ENCODE measurements at places on chromosomes 12 and 14. TPM values are rescaled to one million over a fixed set of nuclear protein-coding genes. Genes with fewer than 3 reads are reported as not detected.

DNA sequence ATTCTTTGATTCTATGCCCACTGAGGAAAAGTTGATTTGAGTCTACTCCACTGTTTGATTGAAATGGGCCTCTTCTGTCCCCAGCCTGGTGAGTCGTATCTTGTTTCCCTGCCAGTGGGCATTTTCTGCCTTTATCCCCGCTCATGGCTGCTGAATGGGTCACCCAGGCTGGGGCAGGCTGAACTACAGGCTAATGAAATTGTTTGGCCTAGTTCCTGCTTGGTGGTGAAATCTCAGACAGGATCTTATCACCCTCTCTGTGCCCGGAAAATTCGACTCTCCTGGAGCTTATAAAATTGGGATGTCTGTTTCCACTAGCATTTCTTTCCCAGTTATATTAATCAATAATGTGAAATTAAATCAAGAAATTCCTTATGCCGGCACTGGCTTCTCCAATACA is 65.0 kb downstream of the CHST11 start:
- DNase-seq = no peak

- no peak for DNase-seq
Observed at GRCh38 chr12:50934981-50935807, 17.1 kb upstream of the HIGD1C start.

DNA sequence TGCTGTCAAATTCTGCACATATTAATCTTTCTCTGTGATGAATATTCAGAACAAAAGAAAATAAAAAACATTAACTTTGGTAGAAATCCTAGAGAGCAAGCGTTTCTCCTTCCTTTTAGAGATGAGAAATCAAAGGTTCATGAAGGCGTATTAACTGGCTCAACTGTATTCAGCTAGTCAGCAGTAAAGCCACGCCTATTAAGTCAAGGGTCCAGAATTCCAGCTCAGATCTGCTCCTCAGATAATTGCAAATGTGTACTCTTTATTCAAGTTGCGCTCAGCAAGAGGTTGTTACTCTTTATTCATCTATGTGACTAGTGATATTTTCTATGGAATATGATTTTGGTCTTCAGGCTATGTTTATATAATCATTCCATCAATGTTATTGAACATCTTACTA is 13.1 kb upstream of the POC1B start:
- DNase-seq = no peak

- DNase-seq = no peak
Observed at GRCh38 chr12:2641207-2641606, 153.6 kb upstream of the FKBP4 start.

The SMOC1 gene
- total RNA-seq = 18.6 TPM

The TPPP2 gene
- not detected for total RNA-seq

- no peak for DNase-seq
Observed at GRCh38 chr12:79710707-79711483, 20.1 kb upstream of the PAWR start.

DNA sequence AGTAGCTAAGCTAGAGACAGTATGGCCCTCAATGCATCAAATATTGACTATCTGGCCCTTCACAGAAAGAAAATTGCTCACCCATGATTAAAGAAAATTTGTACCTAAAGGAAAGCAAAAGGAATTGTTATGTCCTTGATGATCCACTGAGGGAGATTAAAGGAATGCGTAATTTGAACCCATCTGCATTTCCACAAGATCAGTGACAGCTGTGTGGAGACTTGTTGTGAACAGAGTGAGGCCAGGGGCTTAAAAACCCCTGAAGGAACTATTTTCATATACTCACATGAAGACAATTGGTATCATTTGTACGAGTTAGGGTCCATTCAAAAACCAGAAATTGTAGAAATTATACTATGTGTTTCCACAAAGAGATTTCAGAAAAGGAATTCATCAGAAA is 1908.1 kb upstream of the SEL1L start:
- no peak for DNase-seq

- DNase-seq = no peak
Observed at GRCh38 chr12:112419297-112420133, 768 bp downstream of the PTPN11 start.

DNA sequence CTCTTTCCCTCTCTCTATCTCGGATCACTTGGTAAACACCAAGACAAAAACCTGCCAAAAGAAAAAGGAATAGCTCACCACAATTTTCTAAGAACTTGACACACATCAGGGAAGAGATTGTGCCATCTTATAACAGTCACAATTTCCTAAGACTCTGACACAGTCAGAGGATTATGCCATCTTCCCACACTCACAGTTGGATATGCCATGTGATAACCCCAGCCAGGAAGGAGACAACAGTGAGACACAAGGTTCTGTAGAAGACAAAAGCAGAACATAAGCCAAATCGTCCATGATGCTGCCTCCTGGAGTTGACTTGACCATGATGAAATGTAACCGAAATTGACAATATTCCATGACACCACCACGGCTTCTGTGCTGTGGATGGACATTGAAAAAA is 2.8 kb upstream of the CLEC9A start:
- DNase-seq = no peak

The PLEKHG3 gene
- 6.2 TPM for total RNA-seq

GRCh38 chr14:61372842-61373555 is 51.6 kb downstream of the PRKCH start:
- no peak for DNase-seq

The SPSB2 gene
- total RNA-seq = 2.8 TPM

The CLECL1 gene
- total RNA-seq = not detected

DNA sequence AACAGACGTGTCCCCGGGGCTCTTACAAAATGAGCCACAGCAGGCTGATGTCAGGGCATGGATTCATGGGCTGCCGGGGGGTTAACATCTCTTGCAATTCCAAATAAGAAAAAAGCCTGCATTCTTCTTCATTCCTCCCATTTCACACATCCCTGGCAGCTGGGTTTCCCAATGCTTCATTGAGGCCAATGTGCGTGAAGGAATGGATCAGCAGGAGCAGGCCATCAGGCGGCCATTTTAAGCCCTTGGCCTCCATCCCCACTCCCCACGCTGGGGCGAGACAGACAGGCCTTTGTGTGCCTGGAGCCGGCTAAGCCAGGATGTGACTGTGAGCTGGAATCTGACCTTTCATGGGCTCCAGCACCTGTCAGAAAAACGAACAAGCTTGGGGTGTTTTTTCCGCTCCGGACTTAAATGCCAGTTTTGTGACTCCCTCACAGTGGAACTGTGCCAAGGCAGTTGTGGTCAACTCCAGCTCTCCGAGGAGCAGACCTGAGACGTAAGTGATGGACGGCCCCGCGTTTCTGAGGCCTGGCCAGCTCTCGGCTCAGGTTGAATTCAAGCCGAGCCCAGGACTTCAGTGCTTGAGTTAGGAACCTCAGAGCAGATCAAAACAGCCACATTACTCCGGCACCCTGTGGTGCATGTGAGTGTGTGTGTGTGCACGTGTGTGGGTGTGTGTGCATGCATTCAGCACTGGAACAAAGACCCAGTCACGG is 133.1 kb downstream of the TMEM30B start:
- DNase-seq = no peak

DNA sequence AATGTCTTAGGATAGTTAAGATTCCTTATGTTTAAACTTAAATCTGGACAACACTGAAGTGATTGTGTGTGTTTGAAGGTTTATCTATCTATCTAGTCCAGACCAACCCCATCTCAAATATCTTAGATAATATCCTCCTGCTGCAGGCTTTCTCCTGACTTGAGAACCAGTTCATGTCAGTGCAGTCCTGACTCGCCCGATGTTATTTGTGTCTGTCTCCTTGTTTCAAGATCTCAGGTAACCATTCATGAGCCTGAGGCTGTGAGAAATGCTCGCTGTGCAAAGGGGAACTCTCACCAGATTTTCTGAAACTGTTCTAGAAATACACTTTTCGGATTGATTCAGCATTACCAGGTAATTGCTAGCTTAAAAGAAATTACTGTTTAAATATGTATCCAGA is 356.2 kb downstream of the SNAPC1 start:
- DNase-seq = no peak

- DNase-seq = no peak
Observed at GRCh38 chr12:108447168-108447832, 67.8 kb upstream of the FICD start.

The NUBPL gene
- total RNA-seq = 17.0 TPM

The CCDC175 gene
- total RNA-seq = 3.3 TPM

The CCDC196 gene
- not detected for total RNA-seq

GRCh38 chr12:131353376-131353775 is 357.5 kb upstream of the SFSWAP start:
- DNase-seq = no peak

The SPTB gene
- 18.2 TPM for total RNA-seq

- DNase-seq = no peak
Observed at GRCh38 chr14:65177551-65177950, 75.2 kb upstream of the MAX start.

DNA sequence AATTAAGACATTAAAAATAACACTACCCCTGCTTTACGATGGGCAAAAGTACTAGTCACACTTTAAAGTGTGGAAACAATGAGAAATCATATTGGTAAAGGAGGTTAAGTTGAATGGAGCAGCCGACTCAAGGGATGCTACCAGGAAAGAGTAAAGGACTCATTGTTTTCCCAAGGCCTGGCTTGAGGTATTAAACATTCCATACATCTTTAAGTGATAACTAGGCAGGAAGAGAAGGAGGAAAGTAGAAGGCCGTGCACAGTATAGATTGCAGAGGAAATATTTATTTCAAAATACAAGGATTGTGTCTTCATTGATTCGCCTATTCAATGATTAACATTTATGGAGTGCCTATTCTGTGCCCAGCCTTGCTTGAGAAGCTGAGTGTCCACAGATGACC is 20.6 kb upstream of the YARS2 start:
- DNase-seq = no peak

GRCh38 chr14:20699931-20700330 is 11.4 kb downstream of the ANG start:
- no peak for DNase-seq

- DNase-seq = no peak
Observed at GRCh38 chr12:117114784-117115183, 15.6 kb upstream of the TESC start.
